Activated CD4-positive, alpha-beta T cell treated with anti-CD3 and anti-CD28 coated beads, Interleukin-2, amount 50 U/mL, for 16 hours (primary cell): ENCODE measurements at places on chromosomes 7 and 10.

GRCh38 chr7:128697302-128697905, 25.3 kb downstream of the GARIN1A start:
- DNase-seq, result peak; percentile 63

GRCh38 chr7:43461349-43462024, 121.4 kb upstream of the STK17A start:
- DNase-seq, result no peak

DNA sequence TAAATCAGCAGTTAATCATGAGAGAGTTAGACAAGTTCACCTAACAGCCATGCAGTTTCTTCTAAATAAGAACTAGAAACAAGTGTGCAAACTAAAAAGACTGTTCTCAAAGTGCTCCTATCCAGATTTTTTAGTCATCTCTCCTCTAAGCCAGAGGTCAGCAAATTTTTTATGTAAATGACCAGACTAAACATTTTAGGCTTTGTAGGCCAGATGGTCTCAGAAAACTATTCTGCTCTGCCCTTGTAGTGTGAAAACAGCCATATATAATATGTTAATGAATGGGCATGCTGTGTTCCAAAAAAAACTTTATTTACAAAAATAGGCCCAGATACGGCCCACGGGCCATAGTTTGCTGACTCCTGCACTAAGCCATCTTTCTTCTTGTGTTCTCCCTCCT, 263.0 kb upstream of the LRRN3 start:
- DNase-seq, result no peak

- DNase-seq, result no peak
Observed at GRCh38 chr10:130222381-130222780, 86.2 kb downstream of the GLRX3 start.

- DNase-seq, result no peak
Observed at GRCh38 chr10:47457826-47458225, 26.1 kb downstream of the ANXA8 start.

DNA sequence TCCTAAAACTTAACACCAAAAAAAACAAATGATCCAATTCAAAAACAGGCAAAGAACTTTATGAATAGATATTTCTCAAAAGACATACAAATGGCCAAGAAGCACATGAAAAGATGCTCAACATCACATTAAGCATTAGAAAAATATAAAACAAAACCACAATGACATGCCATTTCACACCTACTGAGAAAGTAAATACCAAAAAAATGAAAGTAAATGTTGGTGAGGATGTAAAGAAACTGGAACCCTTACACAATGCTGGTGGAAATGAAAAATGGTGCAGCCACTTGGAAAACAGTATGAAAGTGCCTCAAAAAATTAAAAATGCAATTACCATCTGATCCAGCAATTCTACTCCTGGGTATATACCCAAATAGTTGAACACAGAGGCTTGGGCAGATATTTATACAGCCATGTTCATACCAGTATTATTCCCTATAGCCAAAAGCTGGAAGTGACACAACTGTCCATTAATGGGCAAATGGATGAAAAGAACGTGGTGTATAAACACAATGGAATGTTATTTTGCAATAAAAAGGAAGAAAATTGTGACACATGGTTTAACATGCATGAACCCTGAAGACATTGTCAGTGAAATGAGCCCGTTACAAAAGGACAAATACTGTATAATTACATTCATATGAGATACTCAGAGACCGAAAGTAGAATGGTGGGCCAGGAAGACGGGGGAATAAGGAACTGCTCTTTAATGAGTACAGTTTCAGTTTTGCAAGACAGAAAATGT, 89.0 kb downstream of the JMJD1C start:
- DNase-seq, result no peak

DNA sequence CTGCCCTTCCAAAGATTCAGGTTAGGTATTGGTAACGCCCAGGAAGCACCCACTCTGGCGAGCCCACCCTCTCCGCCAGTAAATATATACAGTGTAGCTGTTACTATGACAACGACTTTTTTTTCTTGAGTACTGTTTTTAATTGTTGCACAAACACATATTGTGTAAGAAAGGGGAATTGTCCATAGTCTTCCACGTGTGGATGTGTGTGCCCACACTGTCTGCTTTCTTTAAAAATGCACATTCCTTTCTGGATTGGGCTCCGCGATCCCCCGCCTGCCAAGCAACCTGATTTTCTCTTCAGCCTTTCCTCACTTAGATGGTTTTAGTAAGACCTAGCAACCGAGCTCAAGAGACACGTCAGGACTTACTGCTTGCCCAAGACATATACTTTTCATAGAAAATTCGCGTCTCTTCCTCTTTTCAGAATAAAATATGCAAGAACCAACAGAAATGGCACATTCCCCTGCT, 247.8 kb downstream of the EBF3 start:
- DNase-seq, result no peak

GRCh38 chr7:47416492-47417480, 165.1 kb downstream of the TNS3 start:
- no peak for DNase-seq

DNA sequence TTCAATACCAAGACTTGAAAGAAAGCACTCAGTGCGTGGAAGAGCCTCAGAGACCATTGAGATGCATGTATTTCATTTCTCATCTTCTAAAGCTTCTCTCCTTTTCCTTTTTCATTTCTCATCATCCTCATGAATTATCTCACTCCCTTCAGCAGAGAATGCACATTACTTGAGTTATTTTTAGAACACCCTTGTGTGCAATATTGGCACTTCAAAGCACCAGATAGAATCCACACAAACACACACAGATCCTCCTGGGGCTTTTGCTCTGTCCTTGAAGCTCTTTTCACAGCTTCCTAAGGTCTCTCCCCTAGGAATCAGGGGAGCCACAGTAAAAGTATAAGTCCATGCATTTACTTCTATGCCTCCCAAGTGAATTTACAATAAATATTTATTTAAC, 18.3 kb downstream of the DGKI start:
- no peak for DNase-seq

GRCh38 chr7:140426130-140426529, 22.3 kb downstream of the RAB19 start:
- no peak for DNase-seq

- peak; percentile 56 for DNase-seq
Observed at GRCh38 chr10:108358912-108359311, 1194.4 kb upstream of the SORCS1 start.

- DNase-seq, result no peak
Observed at GRCh38 chr10:122492006-122492405, 30.7 kb downstream of the HTRA1 start.

GRCh38 chr10:10952800-10953199, 64.9 kb upstream of the CELF2 start:
- no peak for DNase-seq

- DNase-seq, result no peak
Observed at GRCh38 chr10:69104994-69105790, 17.3 kb downstream of the SRGN start.

GRCh38 chr10:125080984-125081383, 79.4 kb downstream of the CTBP2 start:
- DNase-seq, result no peak

DNA sequence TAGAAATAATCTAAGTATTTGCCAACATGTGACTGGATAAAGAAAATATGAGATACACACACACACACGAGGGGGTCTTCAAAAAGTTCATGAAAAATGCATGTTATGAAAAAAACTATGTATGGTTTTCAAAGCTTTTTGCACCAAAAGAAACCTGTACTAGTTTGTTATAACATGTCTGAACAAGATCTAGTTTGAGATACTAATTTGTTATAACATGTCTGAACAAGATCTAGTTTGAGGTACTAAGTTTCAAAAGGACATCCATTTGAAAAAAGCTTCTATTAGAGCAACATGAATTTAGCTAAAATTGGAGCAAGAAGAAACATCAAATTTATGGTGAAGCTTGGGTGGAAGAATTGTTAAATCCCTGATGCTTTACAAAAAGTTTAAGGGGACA, 19.8 kb upstream of the ADRA2A start:
- DNase-seq, result no peak

DNA sequence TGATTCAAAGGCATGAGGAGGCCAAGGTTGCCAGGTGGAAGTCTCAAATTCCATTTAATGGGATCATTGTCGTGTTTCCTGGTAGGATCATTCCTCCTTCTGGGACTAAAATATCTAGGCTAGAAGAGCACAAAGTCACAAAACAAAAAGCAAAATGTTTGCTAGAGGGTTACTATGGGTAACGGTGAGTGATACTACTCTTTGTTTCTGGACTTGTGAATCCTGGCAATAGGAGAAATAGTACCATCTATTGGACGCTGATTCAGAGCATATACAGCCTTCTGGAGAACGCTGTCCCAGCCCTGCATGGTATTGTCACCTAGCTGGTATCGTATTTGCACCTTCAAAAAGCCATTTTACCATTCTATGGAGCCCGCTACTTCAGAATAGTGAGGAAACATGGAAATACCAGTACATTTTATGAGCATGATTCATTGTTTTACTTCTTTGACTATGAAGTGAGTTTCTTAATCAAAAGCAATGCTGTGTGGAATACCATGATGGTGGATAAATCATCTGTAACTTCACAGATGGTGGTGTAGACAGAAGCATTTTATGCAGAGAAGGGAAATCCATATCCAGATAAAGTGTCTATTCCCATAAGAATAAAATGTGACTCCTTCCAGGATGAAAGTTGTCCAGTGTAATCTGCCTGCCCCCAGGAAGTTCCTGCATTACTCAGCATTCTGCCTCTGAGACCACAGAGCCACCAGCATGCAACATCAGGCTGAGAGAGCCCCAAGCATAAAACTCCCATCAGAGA, 361.0 kb downstream of the ETV1 start:
- no peak for DNase-seq

DNA sequence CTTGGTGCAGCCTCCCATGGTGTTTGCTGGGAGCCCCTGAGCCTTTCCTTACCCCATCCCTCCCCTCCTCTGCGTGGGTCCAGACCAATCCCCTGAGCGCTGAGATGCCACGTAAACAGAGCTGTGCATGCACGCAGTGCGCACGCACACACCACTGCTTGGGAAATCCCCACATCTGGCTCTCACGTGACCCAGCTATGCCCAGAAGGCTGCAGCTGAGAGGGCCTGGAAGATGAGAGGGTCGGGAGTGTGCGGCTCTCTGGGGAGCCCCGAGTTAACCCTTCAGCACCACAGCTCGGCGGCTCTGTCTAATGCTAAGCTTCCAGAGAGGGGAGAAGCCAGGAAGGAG, 177.2 kb downstream of the SH3PXD2A start:
- DNase-seq, result peak; percentile 92
